Stimulated activated CD4-positive, alpha-beta T cell treated with anti-CD3 and anti-CD28 coated beads, Interleukin-15, amount 100 ng/mL, for 48 hours (primary cell): ENCODE measurements at places on chromosomes 3 and 15.

GRCh38 chr15:100735129-100736053 lies 133.0 kb downstream of the ASB7 start:
- no peak for DNase-seq

DNA sequence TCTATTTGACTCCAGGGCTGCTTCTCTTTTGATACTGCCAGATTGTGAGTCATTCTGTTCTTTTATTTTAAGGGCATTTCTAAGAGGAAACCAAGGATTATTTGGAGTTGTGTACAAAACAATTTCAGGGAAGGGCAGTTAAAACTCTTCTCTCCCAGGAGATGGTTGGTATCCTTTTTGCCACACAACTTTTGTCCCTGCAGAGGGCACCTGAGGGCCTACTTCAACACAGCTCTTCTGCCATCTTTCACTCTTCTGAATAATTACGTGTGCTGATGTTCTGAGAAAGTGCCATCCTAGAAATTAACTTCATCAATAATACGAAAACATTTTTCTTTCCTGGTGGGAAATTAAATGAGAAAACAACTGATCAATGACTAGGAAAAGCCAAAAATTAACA lies 75.7 kb upstream of the GADL1 start:
- no peak for DNase-seq

DNA sequence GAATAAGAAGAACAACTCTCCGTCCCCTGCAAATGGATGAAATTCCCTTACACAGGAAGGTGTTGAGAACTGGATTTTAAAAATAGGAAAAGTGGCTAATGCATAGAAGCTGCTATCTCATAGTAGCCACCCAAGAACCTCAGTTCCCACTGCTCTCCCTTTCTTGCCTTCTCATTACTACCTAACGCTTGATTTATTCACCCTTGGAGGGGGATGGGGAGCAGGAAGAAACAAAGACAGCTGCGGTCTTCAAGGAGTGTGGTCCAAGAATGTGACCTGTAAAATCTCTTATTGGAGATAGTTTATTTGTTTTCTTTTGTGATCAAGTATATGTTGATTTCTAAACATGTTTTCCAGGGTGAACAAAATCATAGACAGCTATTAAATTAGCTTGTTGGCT lies 274.1 kb upstream of the CTNNB1 start:
- DNase-seq: no peak

- DNase-seq: no peak
Measured at GRCh38 chr3:128091586-128091985, 32.0 kb downstream of the RUVBL1 start.
